ENCODE measurements at places on chromosomes 3 and 15. TPM values are rescaled to one million over a fixed set of nuclear protein-coding genes. Genes with fewer than 3 reads are reported as not detected.

The CELF6 gene
- 1.3 TPM for total RNA-seq

The SERINC4 gene
- 0.10 TPM for total RNA-seq

The ATP13A3 gene
- 125 TPM for total RNA-seq

The KLHDC8B gene
- 73.4 TPM for total RNA-seq

The KNL1 gene
- total RNA-seq, result 13.0 TPM

The ARGFX gene
- total RNA-seq, result not detected

The SH2D7 gene
- total RNA-seq, result not detected

The SNX33 gene
- 14.5 TPM for total RNA-seq

The IL1RAP gene
- 12.3 TPM for total RNA-seq

The KCNAB1 gene
- 6.3 TPM for total RNA-seq

Measured in tongue (tissue), 3 donors.